ENCODE measurements at places on chromosomes 12 and 14.

DNA sequence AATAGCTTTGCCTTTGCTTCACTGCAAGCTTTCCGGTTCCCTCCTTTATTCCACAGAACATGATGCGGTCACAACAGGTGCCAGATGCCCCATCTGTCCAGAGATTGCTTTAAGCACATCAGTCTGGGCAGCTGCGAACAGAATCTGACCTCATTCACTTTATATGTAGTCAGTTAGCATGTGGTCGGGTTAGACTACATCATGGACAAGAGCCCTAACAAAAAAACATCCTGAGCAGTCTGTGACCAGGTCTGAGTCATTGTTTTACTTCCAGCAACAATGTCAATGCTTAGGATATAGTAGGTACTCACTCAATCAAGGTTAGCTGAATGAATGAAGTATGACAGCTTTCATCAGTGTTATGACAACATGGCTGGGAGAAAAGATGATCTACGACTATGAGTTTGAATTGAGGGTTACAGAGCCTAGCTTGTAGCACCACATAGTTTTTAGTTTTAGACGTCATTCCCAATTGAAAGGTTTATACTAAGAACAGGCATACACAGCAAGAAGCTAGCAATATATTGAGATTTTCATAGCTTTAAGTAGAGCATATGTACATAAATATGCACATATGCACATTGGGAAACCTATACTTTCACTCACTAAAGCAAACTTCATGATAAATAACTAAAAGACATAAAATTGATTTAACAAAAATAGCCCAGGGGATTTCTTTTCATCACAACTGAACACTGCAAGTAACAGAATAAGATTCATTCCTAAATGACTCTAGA, 64.2 kb upstream of the TMCC3 start:
- no peak for DNase-seq

DNA sequence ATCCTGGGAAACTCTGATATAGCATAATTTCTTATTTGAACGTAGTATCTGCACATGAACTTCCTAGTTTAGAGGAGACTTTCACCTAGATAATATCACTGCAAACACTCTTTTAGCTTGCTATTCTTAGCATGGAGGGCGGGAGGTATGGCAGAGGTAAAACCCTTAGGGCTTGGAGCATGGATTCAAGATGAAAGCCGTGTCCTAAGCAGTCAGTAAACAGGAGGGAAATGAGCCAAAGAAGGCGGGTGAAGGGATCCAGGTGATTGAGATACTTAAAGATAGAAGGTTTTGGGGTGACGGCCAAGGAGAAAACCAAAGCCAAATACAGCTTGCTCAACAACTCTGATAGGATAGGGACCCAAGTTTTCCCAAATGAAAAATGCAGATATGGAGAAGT, 107.1 kb upstream of the BCAT1 start:
- no peak for DNase-seq

- DNase-seq, result no peak
Observed at GRCh38 chr14:70779667-70780066, 29.6 kb downstream of the MAP3K9 start.

GRCh38 chr14:77276295-77276935, 5.4 kb upstream of the NGB start:
- DNase-seq, result no peak

GRCh38 chr12:33830070-33830469, 192.2 kb upstream of the ALG10 start:
- no peak for DNase-seq

- no peak for DNase-seq
Observed at GRCh38 chr14:81465507-81466228, 65.5 kb upstream of the STON2 start.

DNA sequence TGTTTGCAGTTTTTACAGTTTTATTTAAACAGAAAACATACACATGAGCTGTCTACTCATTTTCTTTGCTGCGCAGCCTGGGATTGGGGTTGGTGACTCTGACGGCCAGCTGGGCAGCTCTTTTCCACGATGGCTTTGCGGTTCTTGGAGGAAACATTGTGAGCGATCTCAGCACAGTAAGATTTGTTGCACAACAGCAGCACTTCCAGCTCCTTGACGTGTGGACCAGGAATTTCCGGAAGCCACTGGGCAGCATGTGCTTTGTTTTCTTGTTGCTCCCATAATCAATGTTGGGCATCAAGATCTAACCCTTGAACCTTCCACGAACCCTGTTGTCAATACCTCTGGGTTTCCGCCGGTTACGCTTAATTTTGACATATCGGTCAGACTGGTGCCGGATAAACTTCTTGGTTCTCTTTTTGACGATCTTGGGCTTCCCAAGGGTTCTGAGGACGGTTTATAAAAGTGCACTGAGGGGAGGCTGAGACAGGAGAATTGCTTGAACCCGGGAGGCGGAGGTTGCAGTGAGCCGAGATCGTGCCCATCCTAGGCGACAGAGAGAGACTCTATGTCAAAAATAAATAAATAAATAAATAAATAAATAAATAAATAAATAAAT, 21.8 kb downstream of the FKBP11 start:
- no peak for DNase-seq

- no peak for DNase-seq
Observed at GRCh38 chr12:70644861-70645260, 7.6 kb upstream of the PTPRB start.

DNA sequence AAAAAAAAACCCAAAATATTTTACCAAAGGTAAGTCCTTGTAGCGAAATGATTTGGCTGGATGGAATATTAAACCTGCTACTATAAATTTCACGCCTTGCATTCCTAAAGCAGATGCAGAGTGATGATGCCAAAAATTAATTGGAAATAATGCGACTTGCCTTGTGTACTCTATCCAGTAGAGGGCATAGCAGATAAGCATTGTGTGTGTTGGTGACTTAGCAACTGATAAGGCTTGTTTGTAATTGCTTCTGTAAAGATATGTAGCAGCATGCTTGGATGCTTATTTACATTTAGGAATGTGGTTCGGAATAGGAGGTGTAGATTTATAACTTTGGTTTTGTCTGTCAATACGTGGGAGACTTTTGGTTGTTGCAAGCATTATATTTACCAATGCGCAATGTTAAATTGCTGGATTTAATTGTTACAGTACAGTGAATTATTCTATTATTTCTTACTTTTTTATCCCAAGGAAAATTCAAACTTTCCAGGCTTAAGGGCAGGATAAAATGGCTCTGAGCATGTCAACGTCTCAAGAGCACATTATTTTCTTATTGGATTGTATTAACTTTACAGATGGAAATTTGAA, 80.5 kb downstream of the TMEM260 start:
- DNase-seq, result peak; percentile 55

GRCh38 chr12:112207397-112207924, 82.1 kb downstream of the TRAFD1 start:
- DNase-seq, result no peak

- DNase-seq, result no peak
Observed at GRCh38 chr14:21902561-21903181, 229.1 kb upstream of the OR4E1 start.

- DNase-seq, result no peak
Observed at GRCh38 chr12:46269429-46270241, 792 bp upstream of the SLC38A1 start.

- DNase-seq, result no peak
Observed at GRCh38 chr12:119301379-119301778, 33.1 kb upstream of the CCDC60 start.

DNA sequence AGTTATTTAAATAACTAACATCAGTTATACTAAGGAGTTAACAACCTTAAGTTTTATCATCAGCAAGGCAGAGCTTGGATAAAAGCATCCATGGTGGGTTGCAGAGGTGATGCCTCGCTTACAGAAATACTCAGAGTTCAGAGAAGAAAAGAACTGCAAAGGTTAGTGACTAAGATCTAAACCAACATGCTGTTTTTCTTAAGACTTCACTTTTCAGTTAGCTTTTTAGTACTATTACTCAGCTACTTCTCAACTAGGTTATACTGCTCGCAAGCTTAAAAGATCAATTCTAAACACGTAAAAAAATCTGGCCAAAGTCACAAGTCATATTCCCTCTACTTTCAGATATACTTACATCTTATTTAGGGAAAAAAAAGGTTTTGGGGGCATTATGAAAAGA, 2.8 kb downstream of the PPP1CC start:
- DNase-seq, result no peak

DNA sequence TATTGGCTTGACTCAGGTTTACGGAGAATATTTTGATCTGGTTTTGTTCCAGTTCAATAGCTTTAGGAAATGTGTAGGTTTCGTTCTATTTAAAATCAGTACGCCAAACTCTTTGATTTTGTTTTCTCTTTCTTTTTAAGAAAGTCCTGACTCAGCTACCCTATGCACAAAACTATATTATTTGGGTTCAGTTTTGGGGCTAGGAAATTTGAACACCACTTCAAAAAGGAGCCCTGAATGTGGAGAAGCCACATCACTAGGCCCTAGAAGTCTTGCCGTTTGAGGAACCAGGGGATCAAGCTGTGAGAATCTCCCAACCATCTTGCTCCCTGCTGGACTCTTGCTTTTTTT, 168.2 kb upstream of the BCL2L14 start:
- no peak for DNase-seq

DNA sequence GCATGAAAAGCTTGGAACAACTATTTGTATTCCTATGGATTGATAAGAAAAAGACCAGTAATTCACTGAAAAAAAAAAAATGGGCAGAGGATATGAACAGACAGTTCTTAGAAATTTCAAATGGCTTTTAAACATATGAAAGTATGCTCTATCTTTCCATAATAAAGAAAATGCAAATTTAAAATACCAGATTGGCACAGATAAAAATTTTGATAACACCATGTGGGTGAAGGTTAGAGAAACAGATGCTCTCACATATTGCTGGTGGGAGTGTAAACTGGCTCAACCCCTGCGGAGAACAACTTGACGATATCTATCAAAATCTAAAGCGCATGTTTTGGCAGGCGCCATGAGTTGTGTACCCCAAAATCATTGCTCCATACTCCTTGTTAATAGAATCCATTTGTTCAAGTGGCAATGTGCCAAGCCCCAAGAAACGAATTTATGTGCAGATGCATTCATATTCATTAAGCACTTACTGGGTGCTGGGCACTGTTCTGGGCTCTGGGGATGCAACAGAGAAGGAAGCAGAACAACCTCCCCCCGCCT, 29.5 kb upstream of the TMPO start:
- DNase-seq, result no peak

GRCh38 chr12:82415402-82415801, 57.1 kb downstream of the METTL25 start:
- DNase-seq, result no peak

DNA sequence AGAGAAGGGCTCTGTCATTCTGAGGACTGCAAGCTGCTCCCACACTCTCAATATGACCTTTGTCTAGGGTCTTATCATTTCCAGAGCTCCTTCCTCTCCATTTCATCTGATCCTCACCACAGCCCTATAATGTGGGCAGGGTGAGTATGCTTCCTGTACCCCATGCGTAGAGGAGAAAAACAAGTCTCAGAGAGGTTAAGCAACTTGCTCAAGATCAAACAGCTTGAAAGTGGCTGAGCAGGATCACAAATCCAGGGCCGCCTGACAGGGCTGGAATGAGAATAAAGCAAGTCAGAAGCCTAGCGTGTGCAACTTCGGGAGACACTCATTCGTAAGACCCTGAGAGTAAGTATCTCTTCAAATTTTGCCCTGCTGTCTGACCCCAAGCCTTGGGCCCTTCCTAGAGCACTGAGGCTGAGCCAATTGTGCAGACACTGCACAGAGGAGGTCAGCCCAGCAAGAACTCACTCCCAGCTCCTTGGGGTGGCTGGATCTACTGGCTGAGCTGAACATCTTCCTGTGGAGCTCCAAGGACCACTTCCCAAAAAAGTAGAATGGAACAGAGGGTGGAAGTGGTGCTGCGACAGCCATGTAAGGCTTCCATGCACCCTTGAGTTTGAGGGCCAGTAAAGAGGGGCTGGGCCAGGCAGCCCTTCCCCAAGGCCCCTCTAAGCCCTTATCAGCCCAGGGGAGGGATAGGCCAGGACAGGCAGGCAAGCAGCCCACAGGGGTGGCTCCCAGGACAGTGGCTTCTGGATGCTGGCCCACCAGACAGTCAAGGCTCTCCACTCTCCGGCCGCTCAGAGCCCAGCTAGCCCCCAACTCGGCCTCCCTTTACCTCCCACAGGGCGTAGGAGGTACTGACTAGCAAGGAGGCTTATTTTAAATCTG, 10.5 kb downstream of the ZFP36L1 start:
- DNase-seq, result no peak

- DNase-seq, result peak; percentile 85
Observed at GRCh38 chr12:103548622-103549601, 38.2 kb upstream of the STAB2 start.

DNA sequence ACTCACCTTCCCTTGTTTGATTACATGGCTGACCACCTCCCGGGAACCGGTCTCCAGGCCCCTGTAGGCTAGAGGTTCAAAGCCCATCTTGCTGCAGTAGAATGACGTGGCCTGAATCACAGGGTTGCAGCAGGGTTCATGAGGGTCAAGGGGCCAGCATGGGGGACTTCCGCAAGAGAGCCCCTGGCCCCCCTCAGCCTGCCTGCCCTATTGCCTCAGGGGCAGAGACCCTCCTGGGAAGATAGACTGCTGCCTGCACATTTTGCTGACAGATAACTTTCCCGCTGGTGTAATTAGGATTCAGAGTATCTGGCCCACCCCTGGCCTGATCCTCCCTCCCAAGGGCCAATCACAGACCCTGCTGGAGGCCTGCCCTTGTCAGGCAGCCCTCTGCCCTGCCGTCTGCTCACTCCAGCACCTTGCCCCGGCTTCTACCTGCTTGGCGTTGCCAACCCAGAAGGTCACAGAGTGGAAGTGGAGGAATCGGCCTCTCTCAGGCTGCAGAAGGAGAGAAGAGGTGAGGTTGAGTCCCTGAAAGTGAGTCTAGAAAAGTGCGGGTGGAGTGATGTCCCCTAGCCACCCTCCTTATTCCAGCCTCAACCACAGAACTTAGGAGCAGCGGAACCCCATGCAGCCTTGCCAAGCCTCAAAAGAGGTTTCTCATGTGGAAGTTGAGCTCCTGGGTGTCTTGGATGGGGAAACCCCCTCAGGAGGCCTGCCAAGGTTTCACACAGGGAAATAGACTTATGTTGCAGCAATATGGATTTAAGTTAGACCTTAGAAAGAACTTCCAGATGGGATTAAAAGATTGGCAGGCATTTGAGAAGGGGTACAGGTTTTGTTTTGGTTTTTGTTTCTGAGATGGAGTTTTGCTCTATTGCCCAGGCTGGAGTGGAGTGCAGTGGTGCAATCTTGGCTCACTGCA, 1.1 kb downstream of the HPD start:
- DNase-seq, result no peak

- DNase-seq, result peak; percentile 7
Observed at GRCh38 chr14:54356172-54356571, 40.6 kb upstream of the CDKN3 start.

DNA sequence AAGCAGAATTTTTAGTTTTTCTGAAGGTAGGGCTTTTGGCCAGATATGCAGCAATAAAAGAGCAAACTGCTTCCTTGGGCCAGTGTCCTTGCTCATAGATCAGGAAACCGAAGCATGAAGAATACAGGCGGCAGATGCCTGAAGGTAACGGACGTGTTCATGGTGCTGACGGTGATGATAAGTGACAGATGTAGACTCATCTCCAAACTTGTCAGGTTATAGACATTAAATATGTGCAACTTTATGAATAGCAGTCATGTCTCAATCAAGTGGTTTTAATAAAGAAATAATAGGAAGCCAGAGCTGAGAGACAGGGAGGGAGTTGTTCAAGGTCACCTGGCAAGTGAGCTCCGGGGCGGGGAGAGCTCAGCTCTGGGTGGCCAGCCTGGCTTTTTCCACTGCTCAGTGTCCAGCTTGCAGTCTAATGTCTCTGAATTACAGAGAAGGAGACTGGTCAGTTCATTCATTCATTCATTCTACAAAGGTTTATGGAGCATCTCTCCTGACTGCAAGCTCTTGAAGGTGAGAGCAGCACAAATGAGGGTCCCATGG, 1.0 kb downstream of the SERPINA5 start:
- DNase-seq, result no peak
